ENCODE measurements at places on chromosomes 6 and 20.

- DNase-seq: no peak
Measured at GRCh38 chr20:59976156-59976782, 18.0 kb downstream of the CDH26 start.

- no peak for DNase-seq
Measured at GRCh38 chr6:53201270-53201669, 52.6 kb upstream of the GCM1 start.

- DNase-seq: no peak
Measured at GRCh38 chr6:88641178-88641903, 322.1 kb downstream of the RNGTT start.

GRCh38 chr6:29959467-29959866 is 17.1 kb downstream of the HLA-A start:
- no peak for DNase-seq

- no peak for DNase-seq
Measured at GRCh38 chr6:17240803-17241500, 40.2 kb upstream of the RBM24 start.

DNA sequence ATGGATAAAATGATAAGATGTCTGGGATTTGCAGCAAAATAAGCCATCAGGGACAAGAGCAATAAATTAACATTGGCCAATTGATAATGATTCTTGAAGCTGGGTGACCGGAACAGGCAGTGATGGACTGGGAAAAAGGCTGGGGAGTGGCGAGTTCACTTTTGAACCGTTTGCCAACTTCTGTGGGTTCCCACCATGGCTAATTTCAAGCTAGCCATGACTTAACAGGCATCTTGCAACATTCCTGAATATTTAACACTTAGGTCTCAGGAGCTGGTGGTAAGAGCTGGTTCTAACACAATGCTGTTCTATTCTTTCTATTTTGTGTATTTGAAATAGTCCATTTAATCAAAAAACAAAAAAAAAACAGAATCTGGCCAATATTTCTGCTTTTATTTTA is 37.6 kb upstream of the CD83 start:
- no peak for DNase-seq

DNA sequence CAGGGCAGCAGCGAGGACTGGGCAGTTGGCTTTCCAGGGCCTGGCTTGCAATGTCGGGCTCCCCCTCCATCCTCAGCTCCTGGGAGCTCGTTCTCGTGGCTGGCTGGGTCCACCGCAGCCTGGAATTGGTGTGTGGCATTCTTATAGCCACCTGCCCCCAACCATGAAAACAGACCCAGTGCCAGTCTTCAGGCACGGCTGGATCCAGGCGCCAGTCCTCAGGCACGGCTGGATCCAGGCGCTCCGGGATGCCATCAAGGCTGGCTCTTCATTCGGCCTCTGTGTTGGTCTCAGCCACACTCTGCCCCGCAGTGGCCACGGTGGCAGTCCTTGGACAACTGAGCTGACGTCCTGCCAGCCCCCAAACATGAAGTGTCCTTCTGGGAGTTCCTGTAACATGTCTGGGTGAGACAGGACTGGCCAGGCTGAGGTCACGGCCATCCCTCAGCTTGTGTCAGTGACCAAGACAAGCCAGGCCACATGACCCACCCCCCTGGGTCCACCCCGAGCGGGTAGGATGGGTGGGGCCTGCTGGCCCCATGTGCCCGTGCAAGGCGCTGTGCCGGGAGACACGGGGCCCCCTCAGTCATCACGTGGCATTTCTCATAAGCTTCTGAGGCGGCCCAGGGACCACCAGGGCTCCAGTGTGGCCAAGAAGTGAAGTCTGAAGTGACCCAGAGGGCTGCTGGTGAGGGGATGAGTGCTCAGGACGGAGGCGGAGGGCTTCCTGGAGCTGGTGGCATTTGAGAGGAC is 99.0 kb downstream of the TAF4 start:
- no peak for DNase-seq

GRCh38 chr20:33209789-33210188 is 7.4 kb upstream of the BPIFA3 start:
- peak; percentile 65 for DNase-seq

GRCh38 chr6:170175644-170176135 is 115.2 kb downstream of the DLL1 start:
- peak; percentile 48 for DNase-seq

DNA sequence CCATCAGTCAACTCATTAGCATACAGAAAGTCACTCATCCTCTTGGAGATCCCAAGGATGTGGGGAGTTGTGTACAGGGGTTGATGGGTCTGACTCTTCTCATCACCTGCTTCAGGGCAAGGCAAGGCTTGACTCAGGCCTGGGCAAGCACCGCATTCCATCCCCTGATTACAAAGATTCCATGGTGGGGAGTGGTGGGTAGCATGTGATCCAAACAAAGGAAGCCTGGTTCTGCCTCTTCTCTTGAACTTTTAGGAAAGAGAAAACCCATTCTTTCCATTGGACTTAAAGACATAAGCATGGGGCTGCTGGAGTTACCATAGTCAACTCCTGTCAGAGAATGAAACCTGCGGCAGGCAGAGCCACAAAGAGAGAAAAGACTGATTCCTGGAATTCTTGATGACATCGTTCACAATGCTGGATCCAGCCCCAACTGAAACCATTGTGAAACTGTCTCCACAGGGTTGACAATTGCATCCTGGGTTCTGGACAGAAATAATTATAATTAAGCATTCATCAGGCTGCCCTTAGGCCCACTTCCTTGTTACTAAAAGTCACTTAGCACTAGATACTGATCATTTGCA is 235.8 kb upstream of the KCNG1 start:
- DNase-seq: no peak

- no peak for DNase-seq
Measured at GRCh38 chr20:51380401-51381385, 161.8 kb downstream of the NFATC2 start.
